ENCODE measurements at places on chromosomes 1 and 21. TPM values are rescaled to one million over a fixed set of nuclear protein-coding genes. Genes with fewer than 3 reads are reported as not detected.

- no peak for DNase-seq
Observed at GRCh38 chr1:85578321-85579295, 2.0 kb upstream of the CCN1 start.

C4BPA gene
- total RNA-seq: not detected

OR6N1 gene
- not detected for total RNA-seq

DNA sequence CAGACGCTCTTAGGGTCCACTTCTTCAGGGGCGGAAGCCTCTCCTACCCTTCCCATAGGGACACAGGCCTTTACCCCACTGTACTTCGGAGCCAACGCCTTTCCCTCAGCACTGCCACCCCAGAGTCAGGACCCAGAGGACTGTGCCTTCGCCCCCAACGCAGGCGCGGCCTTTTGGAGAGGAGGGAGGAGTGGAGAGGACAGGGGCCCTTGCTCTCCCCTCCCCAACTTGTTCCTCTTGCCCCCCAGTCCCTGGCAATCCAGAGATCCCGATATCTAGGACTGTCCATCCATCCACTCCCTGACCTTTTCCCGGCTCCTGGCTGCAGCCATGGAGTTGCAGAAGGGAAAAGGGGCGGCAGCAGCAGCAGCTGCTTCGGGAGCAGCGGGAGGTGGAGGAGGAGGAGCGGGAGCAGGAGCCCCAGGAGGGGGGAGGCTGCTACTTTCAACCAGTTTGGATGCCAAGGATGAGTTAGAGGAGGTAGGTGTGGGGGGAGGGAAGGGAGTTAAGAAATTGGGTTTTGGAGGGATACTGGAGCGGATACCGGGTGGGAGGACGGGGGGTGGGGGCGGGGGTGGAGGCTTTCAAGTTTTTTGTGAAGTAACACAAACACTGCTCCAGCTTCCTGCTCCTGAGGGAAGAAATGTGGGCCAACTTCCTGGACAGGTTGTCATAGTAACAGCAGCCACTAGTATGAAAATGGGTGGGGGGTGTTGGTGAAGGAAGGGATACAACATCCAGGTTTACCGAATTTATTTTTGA is 636 bp downstream of the INTS3 start:
- DNase-seq: peak; percentile 37

GRCh38 chr21:38824124-38824822 is 18.5 kb downstream of the ETS2 start:
- DNase-seq: no peak

LCE1D gene
- total RNA-seq: not detected

- no peak for DNase-seq
Observed at GRCh38 chr1:10633416-10633815, 158.7 kb downstream of the PEX14 start.

GPN2 gene
- total RNA-seq: 14.9 TPM

DNA sequence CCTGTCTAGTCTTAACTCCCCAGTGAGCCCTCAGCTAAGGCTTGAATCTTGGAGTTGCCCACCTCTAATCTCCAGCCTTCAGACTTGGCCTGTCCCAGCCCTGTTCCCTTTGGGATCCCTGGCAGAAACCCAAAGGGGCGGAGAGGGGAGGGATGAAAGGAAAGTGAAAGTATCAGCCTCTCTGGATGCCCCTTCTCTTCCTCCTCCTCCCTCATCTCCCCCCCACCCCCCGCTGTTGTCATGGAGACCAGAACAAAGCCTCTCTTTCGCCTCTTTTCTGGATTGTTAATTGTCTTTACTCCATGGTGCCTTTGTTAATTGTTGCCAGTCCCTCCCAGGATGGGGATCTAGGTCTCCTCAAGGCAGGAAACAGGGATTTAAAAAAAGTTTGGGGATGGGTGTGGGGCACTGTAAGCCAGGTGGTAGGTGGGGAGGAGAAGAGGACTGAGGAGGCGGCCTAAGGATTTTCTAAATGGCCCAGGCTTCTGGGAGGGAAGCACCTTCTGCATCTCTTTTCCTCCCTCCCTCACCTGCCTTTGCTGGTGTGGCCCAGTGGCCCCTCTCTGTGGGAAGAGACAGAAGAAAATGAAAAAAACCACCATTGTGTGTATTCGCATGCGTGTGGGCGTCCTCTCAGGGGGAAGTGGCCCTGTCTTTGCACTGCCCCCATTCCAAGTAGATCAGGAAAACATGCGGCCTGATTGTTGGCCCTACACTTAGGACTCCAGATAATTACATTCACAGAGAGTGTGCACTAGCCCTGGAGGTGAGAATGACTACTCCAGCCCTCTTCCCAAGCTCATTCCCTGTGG is 7.5 kb upstream of the SOX13 start:
- DNase-seq: peak; percentile 64

DNA sequence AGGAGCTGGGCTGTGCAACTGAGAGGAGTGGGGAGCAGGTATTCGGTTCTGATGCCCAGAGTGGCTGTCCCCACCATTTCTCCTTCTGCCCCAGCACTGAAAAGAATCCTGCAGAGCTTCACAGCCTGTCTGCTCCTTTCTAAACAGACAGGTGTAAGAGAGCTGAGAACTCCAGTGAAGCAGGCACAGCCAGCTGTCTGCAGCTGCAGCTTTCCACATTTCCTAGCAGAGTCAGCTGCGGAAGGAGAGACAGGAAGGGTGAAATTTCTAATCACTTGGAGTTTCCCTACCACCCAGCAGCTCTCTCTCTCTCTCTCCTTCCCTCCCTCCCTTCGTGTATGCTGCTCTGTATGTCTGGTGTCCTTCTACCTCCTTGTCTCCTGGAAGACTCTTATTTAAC is 40.5 kb upstream of the GJB5 start:
- DNase-seq: no peak

DNA sequence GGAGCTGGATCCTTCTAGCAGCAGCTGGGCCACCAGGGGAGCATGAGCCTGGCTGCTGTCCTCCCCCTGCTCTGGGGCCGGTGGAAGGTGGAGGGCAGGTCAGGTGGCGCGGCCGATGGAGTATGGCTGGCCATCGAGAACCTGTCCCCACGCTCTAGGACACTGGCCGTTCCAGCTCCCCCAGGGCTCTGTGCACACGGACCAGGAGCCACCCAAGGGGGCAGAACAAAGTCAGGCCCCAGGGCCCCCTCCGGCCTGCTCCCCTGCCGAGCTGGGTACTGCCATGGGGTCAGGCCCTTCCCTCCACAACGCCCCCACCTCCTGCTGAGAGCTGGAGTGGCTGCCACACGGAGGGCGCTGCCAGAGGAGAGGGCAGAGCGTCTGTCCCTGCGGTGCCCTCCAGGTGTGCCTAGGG is 4.5 kb upstream of the PLCH2 start:
- no peak for DNase-seq

GRCh38 chr1:14627608-14628489 is 29.4 kb downstream of the KAZN start:
- DNase-seq: no peak

GSTM1 gene
- total RNA-seq: not detected

Measured in left ventricle myocardium inferior (tissue), 1 donor.